ENCODE measurements at places on chromosomes 12 and 14.

- peak; percentile 38 for DNase-seq
These were observed 7.6 kb upstream of the AEBP2 start for GRCh38 chr12:19431407-19432308.

DNA sequence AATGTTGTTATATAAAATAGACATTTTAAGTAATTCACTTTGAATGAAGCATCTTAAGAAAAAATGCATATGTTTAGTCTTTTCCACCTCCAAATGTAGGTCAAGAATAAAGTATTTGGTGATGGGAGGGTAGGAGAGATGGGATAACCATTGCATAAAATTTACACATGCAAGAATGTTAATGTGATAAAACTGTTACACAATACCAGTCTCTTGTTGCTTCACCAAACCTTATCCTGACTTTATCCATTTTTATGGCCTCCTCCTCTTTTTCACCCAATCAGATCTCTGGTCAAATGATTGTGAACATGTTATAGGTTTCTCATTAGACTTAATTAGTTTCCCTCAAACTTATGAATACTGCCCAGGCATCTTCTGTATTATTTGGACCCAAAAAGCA, 994.5 kb upstream of the FLRT2 start:
- no peak for DNase-seq

GRCh38 chr14:21066882-21067502, 3.1 kb upstream of the ARHGEF40 start:
- no peak for DNase-seq

DNA sequence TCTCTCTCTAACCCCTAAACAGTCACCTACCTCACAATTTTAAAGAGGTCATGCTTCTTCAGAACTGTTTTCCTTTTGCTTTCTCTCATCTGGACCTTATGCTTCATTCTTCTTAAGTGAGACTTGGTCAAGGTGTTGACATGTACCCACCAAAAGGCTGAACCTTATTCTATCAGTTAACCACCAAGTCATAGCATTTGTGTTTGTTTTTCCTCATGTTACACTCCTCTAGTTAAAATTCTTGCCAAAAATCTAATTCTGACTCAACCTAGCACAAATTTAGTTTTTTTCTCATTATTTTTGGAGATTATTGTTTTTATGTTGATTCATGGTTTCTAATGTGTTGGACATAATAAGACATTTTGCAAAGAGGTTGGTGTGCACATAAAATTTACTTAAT, 578.6 kb downstream of the SLC16A7 start:
- DNase-seq: no peak

GRCh38 chr12:704516-705242, 41.4 kb upstream of the NINJ2 start:
- no peak for DNase-seq

DNA sequence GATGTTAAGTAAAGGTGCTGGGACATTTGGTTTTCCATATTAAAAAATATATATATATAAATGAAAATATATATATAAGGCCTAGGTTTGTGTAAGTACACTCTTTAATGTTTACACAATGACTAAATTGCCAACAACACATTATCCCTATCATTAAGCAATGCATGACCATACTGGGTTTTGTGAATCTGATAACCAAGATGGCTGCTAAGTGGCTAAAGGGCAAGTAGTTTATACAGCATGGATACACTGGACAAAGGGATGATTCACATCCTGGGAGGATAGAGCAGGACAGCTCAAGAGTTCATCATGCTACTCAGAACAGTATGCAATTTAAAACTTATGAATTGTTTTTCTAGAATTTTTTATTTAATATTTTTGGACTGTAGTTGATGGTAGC, 89.3 kb downstream of the FIGNL2 start:
- DNase-seq: no peak

GRCh38 chr14:94019329-94019728, 6.8 kb upstream of the OTUB2 start:
- no peak for DNase-seq

- DNase-seq: peak; percentile 28
These were observed 77.5 kb downstream of the PELI2 start for GRCh38 chr14:56195704-56196103.

- DNase-seq: no peak
These were observed 15.8 kb upstream of the ERGIC2 start for GRCh38 chr12:29396774-29397173.

GRCh38 chr12:9869307-9870161, at the start of gene CLEC2B:
CLEC2B (minus strand) TSS chr12:9869354.
- DNase-seq: peak; percentile 52

All from AG09319 (cell line).